Testis (tissue), 5 donors: ENCODE measurements at places on chromosomes 12 and 14. TPM values are rescaled to one million over a fixed set of nuclear protein-coding genes. Genes with fewer than 3 reads are reported as not detected.

- DNase-seq: no peak
These were observed 1.0 kb downstream of the ATXN7L3B start for GRCh38 chr12:74538491-74539258.

Gene CCND2
- 21.3 TPM for total RNA-seq

GRCh38 chr12:15526033-15526432 is 203.7 kb downstream of the PTPRO start:
- no peak for DNase-seq

GRCh38 chr14:94381149-94382030 is 7.0 kb downstream of the SERPINA1 start:
- no peak for DNase-seq
